ENCODE measurements at places on chromosomes 5 and 9.

- no peak for DNase-seq
Observed at GRCh38 chr5:15799014-15799413, 299.0 kb downstream of the FBXL7 start.

DNA sequence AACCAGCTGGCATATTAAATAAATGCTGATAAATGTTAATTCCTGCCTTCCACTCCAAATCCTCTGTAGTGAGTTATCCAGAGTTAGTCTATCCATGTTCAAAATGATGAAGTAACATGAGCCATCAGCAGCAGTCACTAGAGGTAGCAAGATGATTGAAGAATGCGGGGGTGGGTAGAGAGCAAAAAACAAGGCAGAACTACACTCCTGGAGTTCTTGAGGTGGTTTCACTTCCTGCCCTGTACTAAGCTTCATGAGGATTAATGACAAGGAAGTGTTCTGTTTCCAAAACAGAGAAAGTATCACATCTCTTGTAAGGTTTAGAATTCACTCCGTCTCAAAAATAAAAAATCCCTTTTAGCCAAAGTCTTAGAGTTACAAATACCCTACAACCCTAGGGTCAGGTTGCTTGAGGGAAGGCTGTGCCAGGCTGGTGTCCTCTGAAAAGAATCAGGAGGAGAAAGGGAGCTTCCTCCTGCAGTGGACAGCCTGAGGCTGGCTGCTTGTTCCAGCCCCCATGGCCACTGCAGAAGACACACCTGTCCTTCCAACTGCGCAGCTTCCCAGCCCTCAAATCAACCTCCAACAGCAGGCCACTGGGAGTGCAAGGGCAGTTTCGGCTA is 180.2 kb downstream of the DENND1A start:
- no peak for DNase-seq

- DNase-seq: no peak
Observed at GRCh38 chr5:149152317-149152746, 11.0 kb downstream of the ABLIM3 start.

- DNase-seq: peak; percentile 13
Observed at GRCh38 chr5:81233080-81233634, at the start of gene CKMT2. CKMT2 (plus strand) TSS chr5:81233322; CDS start chr5:81251133, 17,811 bp downstream.

GRCh38 chr5:149203921-149204441 is 62.7 kb downstream of the ABLIM3 start:
- no peak for DNase-seq

DNA sequence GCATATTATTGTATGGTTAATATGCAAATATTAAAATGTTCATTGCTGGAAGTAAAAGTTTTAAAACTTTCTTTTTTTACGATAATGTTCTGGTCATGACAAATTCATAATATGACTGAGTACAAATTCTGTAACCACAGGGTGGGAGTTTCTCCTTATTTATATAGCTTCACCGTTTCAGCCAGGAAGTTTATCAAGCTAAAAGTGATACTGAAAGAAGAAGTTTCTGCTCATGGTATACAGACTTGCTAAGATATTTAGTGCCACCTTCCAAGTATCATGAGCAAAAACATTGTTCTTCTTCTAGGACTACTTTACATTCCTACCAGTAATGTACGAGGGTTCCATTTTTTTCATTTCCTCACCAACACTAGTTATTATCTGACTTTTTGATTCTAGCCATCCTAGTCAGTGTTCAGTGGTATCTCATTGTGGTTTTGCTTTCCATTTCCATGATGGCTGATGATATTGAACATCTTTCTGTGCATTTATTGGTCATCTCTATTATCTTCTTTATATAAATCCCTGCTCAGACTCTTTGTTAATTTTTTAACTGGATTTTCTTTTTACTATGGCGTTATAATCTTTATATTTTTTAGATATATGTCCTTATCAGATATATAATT is 94.2 kb upstream of the PRRC1 start:
- DNase-seq: no peak

- no peak for DNase-seq
Observed at GRCh38 chr5:142881076-142881783, 111.1 kb downstream of the ARHGAP26 start.

- no peak for DNase-seq
Observed at GRCh38 chr9:107389617-107390071, 99.9 kb downstream of the KLF4 start.

GRCh38 chr5:33816791-33817190 is 75.0 kb downstream of the ADAMTS12 start:
- no peak for DNase-seq

All from activated naive CD8-positive, alpha-beta T cell treated with anti-CD3 and anti-CD28 coated beads for 36 hours (primary cell).